Uterine smooth muscle cell (primary cell): ENCODE measurements at places on chromosomes 4 and X. TPM values are rescaled to one million over a fixed set of nuclear protein-coding genes. Genes with fewer than 3 reads are reported as not detected.

SPATA4 gene
- 0.37 and 0.44 TPM in 2 replicates for total RNA-seq

CDKL2 gene
- total RNA-seq = 2.5 and 4.6 TPM in 2 replicates

PARM1 gene
- 0.50 and 0.66 TPM in 2 replicates for total RNA-seq

SSX4 gene
- not detected in 2 replicates for total RNA-seq

VCX3A gene
- total RNA-seq = not detected in 2 replicates

NEUROG2 gene
- total RNA-seq = not detected in 2 replicates

GAGE12J gene
- not detected in 2 replicates for total RNA-seq

HSD17B11 gene
- 31.3 and 35.9 TPM in 2 replicates for total RNA-seq

GYPA gene
- not detected in 2 replicates for total RNA-seq

MGAT4D gene
- total RNA-seq = not detected in 2 replicates

CXCL1 gene
- 2.9 and 3.9 TPM in 2 replicates for total RNA-seq

BEX3 gene
- total RNA-seq = 239 and 345 TPM in 2 replicates

AMBN gene
- total RNA-seq = not detected in 2 replicates

GIMD1 gene
- not detected in 2 replicates for total RNA-seq

PLP1 gene
- under 0.01 and 0.22 TPM in 2 replicates for total RNA-seq

FREM3 gene
- under 0.01 TPM in 1 of 2 replicates, not detected in the other for total RNA-seq

C1GALT1C1 gene
- total RNA-seq = 30.0 and 30.2 TPM in 2 replicates

CT45A10 gene
- total RNA-seq = not detected in 2 replicates

CSAG2 gene
- not detected in 2 replicates for total RNA-seq

GAB3 gene
- total RNA-seq = 0.77 and 1.4 TPM in 2 replicates

EGF gene
- 1.3 and 1.9 TPM in 2 replicates for total RNA-seq

TCEAL6 gene
- not detected in 2 replicates for total RNA-seq

FGA gene
- total RNA-seq = 0.12 TPM in 1 of 2 replicates, not detected in the other

HTRA3 gene
- total RNA-seq = 0.37 and 0.55 TPM in 2 replicates

SERPINA7 gene
- total RNA-seq = not detected in 2 replicates

SH3TC1 gene
- total RNA-seq = 2.0 and 2.3 TPM in 2 replicates

JCHAIN gene
- 0.66 and 1.2 TPM in 2 replicates for total RNA-seq

MAGED4 gene
- 30.1 and 38.1 TPM in 2 replicates for total RNA-seq

SLC26A1 gene
- total RNA-seq = not detected in 2 replicates

CT45A3 gene
- not detected in 2 replicates for total RNA-seq

FAM90A26 gene
- total RNA-seq = not detected in 2 replicates

DCAF12L2 gene
- 0.11 and 0.25 TPM in 2 replicates for total RNA-seq

SPANXN4 gene
- total RNA-seq = not detected in 2 replicates

ARR3 gene
- total RNA-seq = not detected in 2 replicates

LARP7 gene
- 25.5 and 32.0 TPM in 2 replicates for total RNA-seq

STAP1 gene
- total RNA-seq = not detected in 2 replicates

C4orf50 gene
- not detected in 2 replicates for total RNA-seq

MGARP gene
- 3.1 and 8.0 TPM in 2 replicates for total RNA-seq

DEFB131A gene
- not detected in 2 replicates for total RNA-seq

CYTL1 gene
- total RNA-seq = 0.12 TPM in 1 of 2 replicates, not detected in the other

TGIF2LX gene
- total RNA-seq = not detected in 2 replicates

FAAH2 gene
- not detected in 2 replicates for total RNA-seq

UGT2B15 gene
- total RNA-seq = not detected in 2 replicates

CT45A8 gene
- not detected in 2 replicates for total RNA-seq

SMPX gene
- not detected in 2 replicates for total RNA-seq

ARHGAP4 gene
- total RNA-seq = 2.7 and 3.6 TPM in 2 replicates

PWWP3B gene
- total RNA-seq = 13.3 and 35.0 TPM in 2 replicates

REPS2 gene
- 0.33 and 0.75 TPM in 2 replicates for total RNA-seq

NPFFR2 gene
- not detected in 2 replicates for total RNA-seq

EMCN gene
- under 0.01 and 0.12 TPM in 2 replicates for total RNA-seq

OCIAD2 gene
- total RNA-seq = 21.1 and 25.1 TPM in 2 replicates

BRS3 gene
- not detected in 2 replicates for total RNA-seq

KDM5C gene
- total RNA-seq = 107 and 170 TPM in 2 replicates

MID2 gene
- total RNA-seq = 9.5 and 15.1 TPM in 2 replicates

NIPAL1 gene
- total RNA-seq = 0.25 and 1.2 TPM in 2 replicates

NXF3 gene
- not detected in 2 replicates for total RNA-seq

CXorf65 gene
- total RNA-seq = not detected in 2 replicates

GYPE gene
- total RNA-seq = 0.11 and 0.25 TPM in 2 replicates

UGT2A3 gene
- total RNA-seq = not detected in 2 replicates
